ENCODE measurements at places on chromosomes 3 and 15. TPM values are rescaled to one million over a fixed set of nuclear protein-coding genes. Genes with fewer than 3 reads are reported as not detected.

DNA sequence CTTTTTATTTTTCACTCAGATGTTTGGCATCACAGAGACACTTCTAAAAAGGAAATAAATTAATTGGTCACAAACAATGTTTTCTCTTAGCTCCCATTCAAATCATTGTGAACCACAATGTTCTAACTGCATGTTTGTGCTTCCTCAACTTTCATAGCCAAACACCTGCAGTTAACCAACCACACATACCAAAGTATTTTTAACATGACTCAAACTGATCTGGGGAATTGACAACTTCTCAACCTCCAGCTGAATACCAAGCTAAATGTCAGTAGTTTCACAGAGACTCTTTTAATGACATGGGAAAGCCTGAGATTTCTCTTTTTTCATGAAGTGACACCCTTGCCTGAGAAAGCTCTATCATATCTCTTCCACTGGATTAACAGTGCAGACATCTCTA lies 217.9 kb upstream of the MME start:
- no peak for DNase-seq

DNA sequence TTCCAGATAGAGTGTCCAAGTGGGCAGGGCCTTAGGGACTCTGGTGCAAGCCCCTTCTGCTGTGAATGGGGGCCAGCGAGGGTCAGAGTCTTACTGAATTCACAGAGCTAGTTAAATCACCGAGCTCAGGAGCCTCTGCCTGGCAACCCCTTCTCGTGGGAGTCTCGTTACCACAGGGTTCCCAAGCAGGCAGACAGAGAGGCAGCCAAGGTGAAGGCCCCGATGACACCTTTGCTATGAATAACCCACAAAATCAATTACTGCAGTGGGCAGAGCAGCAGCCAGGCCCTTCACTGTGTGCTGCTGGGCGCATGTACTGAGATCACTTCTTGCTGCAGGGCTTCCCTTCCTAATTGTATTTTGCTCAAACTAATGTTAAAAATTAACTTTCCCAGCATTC lies 56.9 kb downstream of the SPSB4 start:
- no peak for DNase-seq

- peak; percentile 25 for DNase-seq
These were observed 69.3 kb downstream of the CHAC1 start for GRCh38 chr15:41022487-41023090.

GRCh38 chr3:138440121-138440521 lies 5.7 kb downstream of the ESYT3 start:
- no peak for DNase-seq

GRCh38 chr3:130084436-130084980 lies 2.9 kb downstream of the ALG1L2 start:
- DNase-seq: no peak

ROPN1 gene
- not detected for polyA plus RNA-seq

FGD5 gene
- not detected for polyA plus RNA-seq

GABRR3 gene
- polyA plus RNA-seq: not detected

DNA sequence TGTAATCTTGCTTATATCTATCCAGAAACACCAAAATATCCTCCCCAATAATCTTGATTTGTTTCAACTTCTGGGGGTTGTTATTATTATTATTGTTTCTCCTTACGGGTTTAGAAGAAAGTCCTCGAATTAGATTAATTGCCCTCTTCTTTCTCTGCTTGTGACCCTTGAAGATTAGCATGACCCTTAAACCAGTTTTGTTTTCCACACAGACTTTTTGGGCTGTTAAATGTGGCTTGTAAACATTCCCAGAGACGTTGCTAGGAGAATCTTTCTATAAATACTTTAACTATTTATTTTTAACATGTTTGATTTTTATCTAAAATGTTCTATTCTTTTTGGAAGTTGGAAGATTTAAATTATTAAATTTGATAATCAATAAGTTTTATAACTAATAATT lies 4.3 kb upstream of the SUCNR1 start:
- DNase-seq: no peak

CCR4 gene
- polyA plus RNA-seq: not detected

Data from naive B cell (primary cell).